ENCODE measurements at places on chromosomes 11 and 22.

DNA sequence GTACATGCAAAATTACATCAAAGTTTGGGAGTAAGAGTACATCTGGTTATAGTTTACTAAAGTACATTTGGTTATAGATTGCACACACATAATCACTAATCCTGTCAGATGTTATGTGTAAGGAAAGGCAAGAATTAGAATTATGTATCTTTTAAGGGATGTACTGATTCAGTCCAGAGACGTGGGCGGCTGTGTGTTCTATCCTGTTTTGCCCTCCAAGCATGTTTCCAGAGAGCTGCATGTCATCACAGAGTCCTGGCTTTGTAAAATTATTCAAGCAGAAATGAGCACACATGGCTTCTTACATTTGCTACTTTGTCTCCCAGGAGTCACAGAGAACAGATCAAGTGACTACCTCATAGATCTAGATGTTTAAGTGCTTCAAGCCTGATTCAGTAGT, 33.2 kb upstream of the CEP126 start:
- DNase-seq = no peak

DNA sequence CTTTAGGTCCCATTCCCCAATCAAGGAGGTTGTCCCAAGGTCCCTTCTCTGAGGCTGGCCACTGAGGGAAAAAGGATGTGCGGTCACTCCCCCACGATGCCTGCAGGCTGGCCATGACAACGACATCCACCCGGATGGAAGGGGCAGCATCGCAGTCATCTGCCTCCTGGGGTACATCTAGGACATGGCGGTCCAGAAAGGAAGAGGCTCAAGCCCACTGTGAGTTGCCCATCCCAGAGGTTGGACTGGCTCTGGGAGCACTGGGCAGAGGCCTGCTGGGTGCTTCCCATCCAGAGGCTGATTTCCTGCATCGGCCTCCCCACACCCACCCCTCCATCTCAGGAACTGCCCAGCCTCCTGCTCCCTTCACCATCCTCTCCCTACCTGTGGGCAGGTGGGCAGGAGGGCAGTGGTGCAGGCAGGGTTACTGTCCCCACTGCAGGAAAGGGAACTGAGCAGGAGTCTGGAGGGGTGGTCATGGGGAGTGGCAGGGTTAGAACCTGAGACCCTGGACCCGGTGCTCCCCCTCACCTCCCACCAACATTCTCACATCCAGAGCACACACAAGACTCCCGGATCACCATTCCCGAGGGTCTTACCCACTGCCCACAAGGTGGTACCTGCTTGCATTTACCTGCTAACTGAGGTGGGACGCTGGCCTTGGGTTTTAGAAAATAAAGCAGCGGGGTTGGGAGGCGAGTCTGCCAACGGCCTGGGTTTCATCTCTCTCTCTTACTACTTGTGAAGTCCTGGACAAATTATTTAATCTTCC, 4.4 kb downstream of the RCE1 start:
- DNase-seq = no peak

- DNase-seq = peak; percentile 34
Measured at GRCh38 chr22:11360632-11361031, 4167.4 kb upstream of the OR11H1 start.

DNA sequence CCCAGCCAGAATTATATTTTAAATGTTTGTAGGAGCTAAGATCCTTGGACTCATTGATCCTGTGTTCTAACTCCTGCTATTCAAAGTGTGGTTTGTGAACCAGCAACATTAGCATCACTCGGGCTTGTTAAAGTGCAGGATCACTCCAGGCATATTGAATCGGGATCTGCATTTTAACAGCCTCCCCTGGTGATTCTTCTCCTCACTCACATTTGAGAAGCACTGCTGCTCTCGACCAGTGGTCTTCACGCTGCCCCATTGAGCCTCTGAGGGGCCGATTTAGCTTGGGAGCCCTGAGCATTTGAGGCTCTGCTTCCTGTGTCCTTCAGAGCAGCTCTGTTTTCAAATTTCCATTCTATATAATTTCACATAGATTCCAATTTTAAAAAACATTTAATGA, 10.9 kb downstream of the MADD start:
- no peak for DNase-seq

DNA sequence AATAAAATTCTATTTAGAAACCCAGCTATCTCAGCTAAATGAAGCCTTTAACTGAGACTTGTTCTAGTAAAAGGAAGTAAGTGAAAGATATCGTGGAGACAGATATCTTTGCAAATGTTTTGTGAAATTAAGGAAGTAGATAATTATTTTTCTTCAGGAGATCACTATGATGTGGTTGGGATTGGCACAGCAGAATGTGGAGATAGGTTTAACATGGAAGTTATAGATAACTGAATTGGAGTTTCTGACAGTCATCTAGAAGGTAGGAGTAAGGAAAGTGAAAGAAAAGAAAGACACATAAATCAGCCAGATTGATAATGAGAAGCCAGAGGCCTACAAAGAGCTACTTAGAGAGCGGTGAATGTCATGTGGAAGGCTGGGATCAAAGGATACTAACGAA, 4.7 kb upstream of the CASP5 start:
- DNase-seq = no peak

GRCh38 chr11:62008193-62008592, 40.8 kb upstream of the FTH1 start:
- no peak for DNase-seq

DNA sequence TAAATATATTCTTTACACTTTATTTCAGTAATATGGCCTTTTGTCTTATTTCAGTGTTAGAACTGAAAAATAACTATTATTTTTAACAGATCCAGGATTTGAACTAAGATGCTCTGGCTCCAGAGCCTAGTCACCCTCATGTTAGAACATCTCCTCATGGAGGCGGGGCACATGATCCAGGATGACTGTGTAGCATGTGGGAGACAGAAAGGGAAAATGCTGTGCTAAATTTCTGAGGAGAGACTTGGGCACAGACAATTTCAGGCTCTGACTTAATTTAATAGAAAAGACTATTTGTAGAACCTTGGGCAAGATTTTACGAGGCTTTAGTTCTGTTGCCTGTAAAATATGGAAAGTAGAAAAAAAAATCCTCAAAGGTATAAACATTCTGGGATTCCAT, 24.1 kb downstream of the CTSC start:
- no peak for DNase-seq

GRCh38 chr11:69840371-69841169, 21.4 kb upstream of the FGF3 start:
- DNase-seq = no peak

DNA sequence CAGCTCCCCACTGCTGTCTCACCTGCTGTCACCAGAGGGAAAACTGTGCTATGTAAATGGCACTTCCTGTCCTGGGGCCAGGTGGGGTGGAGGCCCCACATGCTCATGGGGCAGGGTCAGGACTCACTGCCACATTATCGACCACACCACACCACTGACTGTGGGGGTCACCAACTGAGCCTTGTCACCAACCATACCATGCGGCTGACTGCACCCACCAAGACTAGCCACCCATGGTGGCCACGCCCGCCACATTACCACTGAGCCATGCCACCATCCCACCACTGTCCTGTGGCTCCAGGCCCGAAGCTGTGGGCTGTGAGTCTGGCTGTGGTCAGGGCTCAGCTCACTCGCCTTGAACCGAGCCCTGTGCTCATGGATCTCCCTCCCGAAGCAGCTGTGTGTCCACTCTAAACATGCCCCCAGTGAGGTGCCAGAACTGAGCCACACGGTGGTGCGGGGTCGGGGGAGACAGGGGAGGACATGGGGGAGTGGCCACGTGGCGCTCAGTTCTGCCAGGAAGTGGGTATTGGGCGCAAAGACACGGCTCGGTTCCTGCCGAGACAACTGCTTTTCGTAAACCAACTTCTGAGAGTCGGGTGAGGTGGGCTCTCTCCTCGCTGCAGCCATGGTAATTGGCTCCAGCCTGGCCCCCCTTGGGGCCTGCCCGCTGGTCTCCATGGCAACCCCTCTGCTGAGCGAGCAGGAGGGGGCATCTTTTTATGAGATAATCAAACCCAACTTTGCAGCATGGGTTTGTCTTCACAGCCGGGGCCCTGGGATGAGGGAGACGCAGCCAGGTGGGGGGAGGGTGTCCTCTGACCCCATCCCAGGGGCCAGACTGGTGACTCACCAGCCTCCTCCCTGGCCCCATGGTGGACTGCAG, 23.2 kb downstream of the RTN4R start:
- DNase-seq = peak; percentile 76

DNA sequence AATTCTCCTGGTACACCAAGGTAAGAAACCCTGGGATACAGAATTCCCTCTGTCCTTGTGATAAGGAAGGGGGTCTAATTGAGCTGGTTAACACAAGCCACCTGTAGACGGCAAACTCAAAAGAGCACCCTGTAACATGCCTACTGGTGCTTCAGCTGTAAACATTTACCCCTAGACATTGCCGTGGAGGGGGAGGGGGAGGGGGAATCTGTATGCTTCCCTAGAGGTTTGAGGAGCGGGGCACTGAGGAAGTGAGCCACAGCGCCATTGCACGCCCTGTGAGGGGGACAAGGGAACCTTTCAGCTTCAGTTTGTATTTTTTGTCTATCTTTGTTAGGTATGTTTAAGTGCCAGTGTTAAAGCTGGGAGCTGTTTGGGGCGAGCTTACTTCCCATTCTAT, 99.8 kb downstream of the AASDHPPT start:
- DNase-seq = no peak

DNA sequence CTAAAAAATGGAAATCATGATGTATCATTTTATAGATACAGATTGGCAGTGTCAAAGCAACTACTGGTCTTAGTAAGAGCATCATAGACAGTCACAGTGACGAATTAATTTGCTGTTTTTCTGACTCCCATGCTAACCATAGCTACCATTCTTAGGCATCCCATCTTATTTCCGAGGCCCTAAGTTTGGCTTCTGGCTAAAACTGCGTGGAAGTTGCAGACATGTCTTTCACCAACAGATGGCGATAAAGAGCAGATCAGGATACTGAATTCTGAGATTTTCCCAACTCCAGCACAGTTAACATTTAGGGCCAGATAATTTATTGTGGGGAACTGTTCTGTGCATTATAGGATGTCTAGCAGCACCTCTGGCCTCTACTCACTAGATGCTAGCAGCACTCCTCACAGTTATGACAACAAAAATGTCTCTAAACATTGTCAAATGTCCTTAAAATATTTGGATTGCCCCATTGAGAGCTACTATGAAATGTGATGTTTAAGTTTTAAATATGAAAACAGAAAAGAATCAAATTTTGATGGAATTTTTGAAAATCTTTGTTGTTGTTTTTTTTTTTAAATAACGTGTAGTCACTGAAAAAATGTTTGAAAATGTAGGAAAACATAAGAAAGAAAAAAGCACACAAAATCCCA, 16.3 kb downstream of the OR2AG2 start:
- DNase-seq = peak; percentile 66

- DNase-seq = no peak
Measured at GRCh38 chr11:116148056-116148455, 624.7 kb downstream of the BUD13 start.

DNA sequence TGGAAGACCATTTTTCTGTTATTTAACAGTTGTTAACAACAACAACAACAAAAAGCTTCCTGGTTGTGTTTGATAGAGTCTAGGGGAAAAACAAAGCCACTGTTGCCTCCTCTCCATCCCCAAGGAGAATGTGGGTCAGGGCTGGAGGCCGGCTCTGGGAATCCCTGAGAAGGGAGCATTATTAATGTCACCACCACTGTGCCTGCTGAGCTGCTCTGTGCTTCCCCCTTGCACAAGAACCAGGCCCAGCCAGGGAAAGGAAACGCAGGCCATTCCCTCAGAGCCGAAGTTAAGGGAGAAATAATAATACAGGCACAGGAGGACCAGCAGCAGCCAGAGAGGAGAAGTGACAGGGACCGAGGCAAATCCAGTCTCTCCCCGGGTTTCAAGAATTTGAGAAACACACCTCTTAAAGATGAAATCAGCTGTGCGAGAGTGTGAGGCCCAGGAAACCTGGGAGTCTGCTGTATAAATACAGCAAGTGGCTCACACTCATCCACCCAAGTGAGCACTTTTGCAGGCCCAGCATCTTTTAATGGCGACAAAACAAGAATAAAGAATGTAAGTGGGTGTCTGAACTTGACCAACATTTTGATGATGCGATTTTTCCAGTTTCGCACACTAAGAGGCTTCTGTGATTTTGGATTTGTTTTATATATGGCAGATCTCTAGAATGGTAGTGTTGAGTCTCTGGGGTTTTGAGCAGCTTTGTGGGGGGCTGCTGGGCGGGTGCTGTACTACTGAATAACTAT, 539.2 kb downstream of the NTM start:
- DNase-seq = no peak

- DNase-seq = no peak
Measured at GRCh38 chr22:28977481-28977971, 84.1 kb downstream of the C22orf31 start.

DNA sequence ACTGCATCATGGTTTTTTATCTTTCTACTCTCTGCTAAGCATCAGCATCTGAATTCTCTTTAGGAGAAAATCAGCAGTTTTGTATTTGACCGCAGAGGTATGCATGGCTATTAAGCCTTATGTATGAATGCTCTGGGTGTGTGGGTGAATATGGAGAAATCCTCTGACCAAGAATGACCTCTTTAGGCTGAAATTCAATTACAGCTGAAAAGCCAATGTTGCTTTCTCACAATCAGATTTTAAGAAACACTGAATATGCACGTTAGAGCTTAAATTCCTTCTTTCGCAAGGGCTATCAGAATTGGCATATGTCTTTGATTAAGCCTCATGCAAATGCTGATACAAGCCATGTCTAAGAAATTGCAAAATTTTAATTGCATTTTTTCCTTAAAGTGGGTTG, 43.2 kb downstream of the ARHGAP42 start:
- no peak for DNase-seq

GRCh38 chr22:24408630-24409029, 18.8 kb upstream of the ADORA2A start:
- no peak for DNase-seq

Measured in Karpas-422 (cell line).